ENCODE measurements at places on chromosomes 11 and 22.

GRCh38 chr11:125344846-125345420 is 151.1 kb downstream of the FEZ1 start:
- no peak for DNase-seq

GRCh38 chr11:59158206-59159068 is 13.5 kb upstream of the DTX4 start:
- DNase-seq: peak; percentile 57

DNA sequence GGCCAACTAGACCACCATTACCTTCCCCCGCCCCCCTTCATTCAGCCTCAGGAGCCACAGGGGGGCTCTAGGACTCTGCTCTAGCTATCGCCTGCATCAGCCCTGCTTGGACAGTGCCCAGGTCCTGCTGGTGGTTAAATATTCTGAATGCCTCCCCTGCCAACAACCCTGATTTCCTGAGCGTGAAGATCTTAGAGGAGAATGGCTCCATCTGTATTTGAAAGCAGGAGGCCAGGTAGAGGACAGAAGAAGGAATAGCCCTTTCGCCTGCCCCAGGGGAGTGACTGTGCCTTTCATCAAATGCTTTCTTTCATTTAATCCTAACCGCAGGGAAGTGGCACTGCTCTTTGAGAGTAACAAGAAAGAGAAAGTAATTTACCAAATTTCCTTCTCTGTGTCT is 69.2 kb downstream of the ISX start:
- no peak for DNase-seq

- peak; percentile 85 for DNase-seq
These were observed at the start of gene KCNQ1OT1 for GRCh38 chr11:2699531-2700414. TSS of gene KCNQ1OT1 (minus strand) at chr11:2699994.

DNA sequence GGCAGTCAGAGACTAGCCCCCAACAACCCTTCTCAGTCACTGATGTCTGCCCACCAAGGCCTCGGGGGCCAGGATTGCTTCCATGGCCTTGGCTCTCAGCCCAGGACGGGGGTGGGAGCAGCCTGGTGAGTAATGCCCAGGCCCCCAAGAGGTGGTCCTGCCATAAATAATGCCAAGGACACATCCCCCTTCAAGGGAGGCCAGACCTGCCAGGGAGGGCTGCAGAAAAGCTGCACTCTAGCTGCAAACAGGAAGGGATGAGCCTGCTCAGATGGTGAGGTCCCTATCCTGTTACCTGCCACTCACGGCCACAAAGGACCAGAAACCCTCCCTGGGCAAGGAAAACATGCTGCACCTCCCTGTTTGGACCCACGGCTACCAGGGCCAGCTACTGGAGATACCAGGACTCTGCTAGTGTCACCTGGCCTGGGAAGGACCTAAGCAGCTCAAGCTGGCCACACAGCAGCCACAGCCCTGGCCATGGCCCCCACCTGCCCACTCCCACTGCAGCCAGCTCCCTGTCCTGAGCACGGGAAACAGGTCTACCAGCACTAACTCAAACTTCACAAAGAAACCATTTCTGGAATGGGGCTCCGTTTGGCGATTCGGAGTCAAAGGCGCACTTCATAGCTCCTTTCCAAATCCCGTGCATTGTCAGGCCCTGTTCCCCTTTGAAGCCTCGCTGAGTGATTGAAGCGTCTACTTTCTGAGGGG is 12.1 kb downstream of the GNB1L start:
- DNase-seq: no peak

DNA sequence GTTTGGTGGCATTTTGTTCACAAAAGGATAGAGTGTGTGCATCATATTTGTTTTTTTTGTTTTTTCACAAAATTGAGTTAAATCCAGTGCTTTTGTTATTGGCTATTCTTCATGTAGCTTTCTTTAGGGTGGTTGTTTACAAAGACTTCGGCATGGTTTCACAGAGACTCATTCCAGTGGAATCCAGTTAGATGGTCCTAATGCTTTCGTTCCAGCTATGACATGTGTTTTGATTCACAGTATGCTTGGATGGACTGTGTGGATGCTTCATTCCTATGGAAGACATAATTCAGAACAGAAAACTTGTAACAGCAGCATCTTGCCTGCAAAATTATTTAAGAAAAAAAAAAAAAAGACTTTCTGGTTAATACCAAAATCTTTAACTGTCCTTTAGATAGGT is 97.9 kb downstream of the PDHX start:
- no peak for DNase-seq

DNA sequence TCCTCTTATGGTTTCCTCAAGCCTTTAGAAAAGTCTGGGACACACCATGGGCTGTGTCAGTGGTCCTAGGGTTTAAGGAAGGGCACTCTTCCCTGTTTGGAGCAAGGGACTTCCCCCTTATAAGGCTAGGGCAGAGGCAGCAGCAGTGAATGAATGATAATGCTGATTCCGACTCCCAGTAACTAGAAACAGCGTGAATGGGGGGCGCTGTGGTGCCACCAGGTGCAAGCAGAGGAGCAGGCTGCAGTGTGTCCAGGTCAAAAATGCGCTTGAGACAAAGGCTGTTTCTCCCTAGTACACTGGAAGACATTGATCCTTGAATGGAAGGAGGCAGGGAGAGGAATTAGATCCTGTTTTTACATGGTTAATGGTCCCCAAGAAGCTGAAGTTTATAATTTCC is 11.6 kb upstream of the RIC3 start:
- no peak for DNase-seq

- no peak for DNase-seq
These were observed 41.7 kb upstream of the AQP11 start for GRCh38 chr11:77547863-77548551.

DNA sequence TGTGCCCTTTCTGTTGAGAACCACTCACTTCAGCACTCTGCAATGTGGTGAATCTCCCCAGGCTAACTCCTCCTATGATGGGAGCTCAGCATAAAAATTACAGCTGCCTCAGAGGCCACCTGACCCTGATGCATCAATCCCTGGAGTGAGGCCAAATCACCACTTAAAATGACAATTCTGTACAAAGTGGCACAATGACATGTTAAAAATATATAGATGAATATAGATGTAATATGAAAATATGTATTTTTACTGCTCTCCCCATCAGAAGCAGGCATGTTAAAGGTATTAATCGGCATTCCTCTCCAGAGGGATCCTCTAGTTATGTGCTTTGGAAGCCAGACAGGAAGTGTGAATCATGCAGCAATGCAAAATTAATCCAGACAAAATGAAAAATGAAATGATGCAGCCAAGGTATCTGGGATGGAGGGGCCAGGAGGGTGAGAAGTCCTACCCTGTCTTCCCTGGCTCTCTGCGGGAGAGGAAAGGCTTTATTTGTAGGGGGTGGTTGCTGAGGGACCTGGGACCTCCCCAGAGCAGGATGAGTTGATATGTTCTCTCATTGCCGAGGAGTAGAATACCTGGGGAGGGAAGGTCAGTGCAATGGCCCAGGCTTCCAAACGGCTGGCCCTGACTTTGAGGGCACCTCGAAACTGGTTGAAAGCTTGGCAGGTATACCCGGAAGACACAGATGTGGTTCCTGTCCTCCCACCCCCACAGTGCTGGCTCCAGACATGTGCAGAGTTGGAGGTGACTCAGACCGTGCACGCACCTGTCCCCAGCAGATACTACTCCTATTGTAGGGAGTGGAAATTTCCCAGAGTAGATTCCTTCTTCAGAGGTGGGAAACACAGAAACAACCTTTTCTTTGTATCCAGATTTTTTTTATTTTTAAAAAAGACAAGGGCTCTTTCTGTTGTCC is 347.9 kb upstream of the NCAM1 start:
- DNase-seq: no peak

- DNase-seq: no peak
These were observed 46.9 kb downstream of the WNT11 start for GRCh38 chr11:76159303-76159937.

GRCh38 chr11:65919573-65920371 is 546 bp downstream of the DRAP1 start:
- no peak for DNase-seq

DNA sequence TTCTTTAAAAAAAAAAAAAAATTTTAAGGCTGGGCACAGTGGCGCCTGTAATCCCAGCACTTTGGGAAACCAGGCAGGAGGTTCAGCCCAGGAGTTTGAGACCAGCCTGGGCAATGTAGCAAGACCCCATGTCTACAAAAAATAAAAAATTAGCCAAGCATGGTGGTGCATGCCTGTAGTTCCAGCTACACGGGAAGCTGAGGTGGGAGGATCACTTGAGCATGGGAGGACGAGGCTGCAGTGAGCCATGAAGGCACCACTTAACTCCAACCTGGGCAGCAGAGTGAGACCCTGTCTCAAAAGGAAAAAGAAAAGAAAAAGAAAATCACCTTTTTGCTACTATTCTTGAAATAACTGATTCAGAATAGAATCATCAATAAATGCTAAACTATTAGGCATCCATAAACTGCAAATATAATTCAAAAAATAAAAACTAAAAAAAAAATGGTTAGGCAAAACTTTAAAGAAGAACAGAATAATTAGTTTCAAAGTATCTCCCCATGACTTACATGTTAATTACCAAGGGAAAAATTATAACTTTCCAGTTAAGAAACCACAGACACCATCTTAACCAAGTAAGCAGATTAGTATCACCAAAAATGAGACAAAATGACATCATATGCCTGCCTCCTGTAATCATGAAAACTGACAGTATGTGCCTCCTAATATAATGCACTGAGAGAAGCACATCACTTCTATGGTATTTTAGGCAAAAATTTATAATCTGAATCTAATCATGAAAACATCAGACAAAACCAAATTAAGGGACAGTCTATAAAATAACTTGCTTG is 63.6 kb downstream of the DENND5A start:
- DNase-seq: no peak

GRCh38 chr22:40694411-40694810 is 15.1 kb downstream of the MCHR1 start:
- DNase-seq: no peak

GRCh38 chr11:23370580-23371275 is 510.5 kb upstream of the CCDC179 start:
- DNase-seq: no peak

DNA sequence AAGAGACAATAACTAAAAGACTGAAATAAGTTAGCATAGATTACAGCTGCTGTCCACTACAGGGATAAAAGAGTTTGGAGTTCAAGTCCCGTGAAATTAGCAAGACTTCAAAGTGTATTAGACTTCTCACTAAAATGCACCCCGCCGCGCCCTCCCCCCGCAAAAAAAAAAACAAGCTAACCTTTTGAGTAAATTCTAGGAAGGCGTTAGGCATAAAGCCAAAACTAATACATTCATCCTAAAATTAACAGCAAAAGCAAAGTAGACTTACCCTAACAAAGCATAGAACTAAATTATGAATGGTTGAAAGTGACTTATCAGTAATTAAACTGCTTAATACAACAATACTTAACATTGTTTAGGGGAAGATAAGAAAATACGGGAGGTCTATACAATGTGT is 581.0 kb upstream of the CHORDC1 start:
- DNase-seq: no peak

DNA sequence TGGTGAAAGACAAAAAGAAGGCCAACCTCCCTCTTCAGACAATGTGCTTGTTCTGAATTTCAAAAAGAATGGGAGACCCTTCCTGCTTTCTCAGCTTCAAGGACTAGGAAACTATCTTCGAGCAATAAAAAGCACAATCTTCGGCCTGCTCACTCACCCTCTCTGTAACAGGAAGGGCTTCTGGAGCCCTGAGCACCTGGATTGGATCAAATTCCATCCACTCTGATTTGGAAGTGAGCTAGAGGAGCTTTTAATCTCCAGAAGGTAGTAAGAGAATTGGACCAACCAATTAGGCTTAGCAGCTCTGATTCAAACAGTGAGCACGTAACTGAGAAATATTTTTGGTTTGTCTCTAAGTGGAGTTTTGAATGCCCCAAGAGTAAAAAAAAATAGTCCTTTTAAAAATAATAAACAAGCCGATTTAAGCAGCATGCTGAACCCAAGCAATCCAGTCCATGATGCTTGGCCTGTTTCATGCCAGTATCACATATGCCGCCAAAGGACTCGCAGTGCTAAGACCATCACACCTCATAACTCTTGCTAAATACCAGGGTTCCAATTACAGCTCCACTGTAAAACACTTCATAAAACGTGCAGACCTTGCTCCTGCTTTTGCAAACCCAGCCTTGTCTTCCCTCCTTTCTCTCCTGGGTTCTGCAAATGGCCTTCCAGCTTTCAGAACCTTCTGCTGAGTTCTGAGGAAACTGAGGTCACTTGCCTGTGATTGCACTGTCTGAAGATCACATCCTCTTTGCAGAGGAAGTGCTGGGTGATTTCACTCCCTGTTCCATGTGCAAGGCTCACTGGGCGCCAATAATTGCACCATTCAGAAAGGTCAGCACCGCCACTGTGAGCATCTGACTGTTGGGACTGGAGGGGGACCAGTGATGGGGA is 74.4 kb downstream of the SLC1A2 start:
- DNase-seq: no peak

- DNase-seq: no peak
These were observed 7.7 kb downstream of the CAT start for GRCh38 chr11:34446386-34446785.

DNA sequence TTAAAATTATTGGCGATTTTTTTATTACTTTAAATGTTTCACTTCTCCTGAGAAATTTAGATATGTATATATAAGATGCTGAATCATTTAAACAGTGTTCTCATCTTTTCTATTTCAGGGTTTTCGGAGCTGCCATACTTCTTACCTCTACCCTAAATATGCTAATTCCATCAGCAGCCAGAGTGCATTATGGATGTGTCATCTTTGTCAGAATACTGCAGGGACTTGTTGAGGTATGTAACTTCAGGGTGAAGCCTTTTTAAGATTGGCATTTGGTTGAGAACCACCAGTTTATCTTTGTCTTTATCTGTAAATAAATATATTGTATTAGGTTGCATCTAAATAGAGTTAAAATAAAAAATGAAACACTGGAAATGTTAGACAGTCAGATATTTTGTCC is 21.1 kb downstream of the SLC17A6 start:
- DNase-seq: no peak

GRCh38 chr11:66218846-66219620 is 49.4 kb upstream of the RAB1B start:
- no peak for DNase-seq

Data from activated naive CD4-positive, alpha-beta T cell treated with anti-CD3 and anti-CD28 coated beads, Interleukin-2, amount 50 U/mL, for 16 hours (primary cell).